ENCODE measurements at places on chromosomes 4 and X.

GRCh38 chr4:77395481-77395880 is 210.1 kb upstream of the CXCL13 start:
- DNase-seq, result no peak

DNA sequence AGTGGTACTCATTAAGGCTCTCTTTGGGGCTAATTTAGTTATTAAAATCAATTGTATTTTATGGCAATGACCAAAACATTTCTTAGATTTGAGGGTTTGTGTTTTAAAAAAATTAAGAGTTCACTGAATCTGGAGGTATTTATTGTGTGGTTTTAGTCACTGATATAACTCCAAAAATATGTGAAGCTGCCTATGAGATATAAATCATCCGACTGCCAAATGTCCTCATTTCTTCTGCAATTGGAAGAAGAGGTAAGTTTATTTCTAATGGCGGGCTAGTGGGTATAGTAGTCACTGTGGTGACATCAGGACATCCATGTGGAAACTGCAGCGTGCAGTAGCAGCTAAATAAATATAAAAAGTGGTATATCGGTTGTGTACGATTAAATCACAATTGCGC is 205.5 kb downstream of the MID1 start:
- DNase-seq, result no peak

DNA sequence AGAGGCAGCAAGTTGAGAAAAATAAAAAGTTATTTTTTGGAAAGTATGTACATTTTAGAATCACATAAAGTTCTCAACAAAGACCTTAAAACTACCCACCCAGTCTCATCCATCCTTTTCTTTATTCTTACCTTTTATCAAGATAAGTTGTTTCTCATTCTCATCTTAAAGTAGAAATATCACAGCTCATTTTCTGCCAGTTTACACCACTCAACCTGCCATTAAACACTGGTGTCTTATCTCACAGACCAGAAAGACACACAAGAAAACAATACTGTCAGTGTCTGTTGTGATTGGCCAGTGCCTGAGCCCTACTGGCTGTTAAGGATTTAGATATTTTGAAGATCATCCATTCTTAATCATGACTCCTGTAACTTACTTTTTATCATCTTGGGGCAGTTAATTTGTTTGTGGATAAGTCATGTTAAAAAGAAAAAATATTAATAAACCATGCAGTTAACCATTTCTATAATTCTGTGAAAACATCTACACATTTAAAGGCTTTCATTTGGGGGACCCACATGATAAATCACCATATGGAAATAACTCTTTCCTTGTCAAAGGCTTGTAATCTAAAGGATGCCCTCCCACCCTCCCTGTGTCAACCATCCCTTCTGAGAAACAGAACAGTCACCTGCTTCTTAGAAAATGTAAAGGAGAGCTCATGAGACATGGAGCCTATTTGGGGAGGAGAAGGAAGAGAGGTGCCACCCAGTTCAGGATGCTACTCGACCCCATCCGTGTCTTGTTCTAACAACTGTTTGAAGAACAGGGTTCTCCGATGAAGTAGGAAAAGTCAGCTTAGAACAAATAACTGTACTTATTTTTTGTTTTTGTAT is 897.2 kb upstream of the INTU start:
- no peak for DNase-seq

GRCh38 chr4:185508181-185508580 is 27.1 kb downstream of the PDLIM3 start:
- no peak for DNase-seq

DNA sequence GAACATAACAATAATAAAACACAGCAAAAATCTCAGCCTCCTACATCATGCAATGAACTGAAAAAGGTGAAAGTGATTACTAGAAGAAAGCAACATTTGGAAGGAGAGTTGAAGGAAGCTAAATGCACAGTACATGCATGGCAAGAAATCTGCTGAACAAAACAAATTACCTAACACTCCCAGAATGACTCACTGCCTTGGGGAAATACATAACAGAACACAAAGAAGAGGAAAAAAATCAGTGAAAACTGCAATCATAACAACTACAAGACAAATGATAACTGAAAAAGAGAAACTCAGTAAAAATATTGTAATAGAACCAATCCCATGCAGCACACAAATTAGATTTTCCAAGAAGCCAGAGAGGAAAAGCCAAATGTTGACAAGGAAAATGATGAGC is 1513.2 kb downstream of the ARAP2 start:
- peak; percentile 39 for DNase-seq

DNA sequence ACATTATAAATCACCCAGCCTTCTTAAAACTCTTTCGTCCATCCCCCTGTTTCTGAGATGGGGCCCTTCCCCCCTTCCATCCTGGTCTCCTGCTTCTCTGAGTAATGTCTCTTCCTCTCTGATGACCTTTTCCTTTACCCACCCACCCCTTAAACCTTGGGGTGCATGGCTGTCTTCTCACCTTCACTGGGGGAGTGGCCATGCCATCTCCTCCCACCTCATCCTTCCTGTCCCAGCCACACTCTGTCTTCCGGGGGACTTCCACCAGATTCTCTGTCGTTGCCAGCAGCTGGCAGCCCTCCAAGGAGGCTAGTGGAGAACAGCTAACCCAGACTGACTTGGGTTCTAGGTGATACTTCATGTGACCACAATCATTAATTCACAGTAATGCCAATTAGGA is 83.2 kb upstream of the SCML1 start:
- DNase-seq, result no peak

GRCh38 chr4:76596713-76597112 is 161.7 kb downstream of the SHROOM3 start:
- no peak for DNase-seq

DNA sequence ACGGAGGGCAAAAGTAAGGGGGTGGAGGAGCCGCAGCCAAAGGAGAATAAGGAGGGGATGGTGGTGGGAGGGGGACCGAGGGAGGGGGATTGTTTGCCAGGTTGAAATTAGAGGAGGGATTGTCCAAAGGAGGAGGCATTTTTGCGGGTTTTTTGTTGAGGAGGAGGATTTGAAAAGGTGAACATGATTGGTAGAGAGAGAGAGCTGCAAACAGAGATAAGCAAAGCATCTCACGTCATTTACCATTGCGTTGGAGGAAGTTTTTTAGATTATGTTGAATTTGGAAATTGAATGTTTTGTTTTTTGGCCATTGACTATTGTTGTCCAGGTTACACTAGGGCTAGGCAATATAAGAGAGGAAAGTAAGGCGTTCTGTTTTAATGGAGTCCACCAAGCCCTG is 54.5 kb upstream of the ABCB7 start:
- DNase-seq, result no peak

DNA sequence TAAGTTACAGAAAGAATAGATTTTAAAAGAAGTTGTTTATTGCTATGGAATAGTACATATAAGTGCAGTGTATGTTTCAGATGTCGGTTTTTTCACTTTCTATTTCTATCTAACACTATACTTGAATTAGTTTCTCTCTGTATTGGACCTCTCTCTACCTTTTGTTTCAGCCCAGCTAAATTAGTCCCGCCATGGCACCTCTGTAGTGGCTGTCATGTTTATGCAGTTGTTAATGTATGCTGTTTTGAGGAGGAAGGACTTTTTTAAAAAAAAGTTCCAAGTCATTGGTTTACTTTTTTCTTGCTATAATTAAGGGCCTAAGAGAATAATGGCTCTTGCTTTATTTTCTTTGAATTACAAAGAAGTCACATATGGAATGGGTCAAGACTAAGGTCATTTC is 118.1 kb downstream of the AKAP4 start:
- DNase-seq, result no peak

DNA sequence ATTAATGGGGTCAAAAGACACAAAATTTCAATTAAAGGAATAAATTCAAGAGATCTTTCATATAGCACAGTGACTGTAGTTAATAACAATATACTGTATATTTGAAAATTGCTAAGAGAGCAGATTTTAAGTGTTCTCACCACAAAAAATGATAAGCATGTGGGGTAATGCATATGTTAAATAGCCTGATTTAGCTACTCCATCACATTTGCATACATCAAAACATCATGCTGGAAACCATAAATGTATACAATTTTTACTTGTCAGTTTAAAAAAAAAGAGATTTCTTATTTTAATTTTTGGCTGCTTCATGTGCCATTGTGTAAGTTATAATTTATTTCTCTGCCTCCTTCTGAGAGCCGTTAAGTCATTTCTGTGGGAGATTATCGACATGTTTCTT is 65.9 kb downstream of the FAM184B start:
- no peak for DNase-seq

- DNase-seq, result no peak
Observed at GRCh38 chr4:81802285-81802846, 330.7 kb upstream of the RASGEF1B start.

DNA sequence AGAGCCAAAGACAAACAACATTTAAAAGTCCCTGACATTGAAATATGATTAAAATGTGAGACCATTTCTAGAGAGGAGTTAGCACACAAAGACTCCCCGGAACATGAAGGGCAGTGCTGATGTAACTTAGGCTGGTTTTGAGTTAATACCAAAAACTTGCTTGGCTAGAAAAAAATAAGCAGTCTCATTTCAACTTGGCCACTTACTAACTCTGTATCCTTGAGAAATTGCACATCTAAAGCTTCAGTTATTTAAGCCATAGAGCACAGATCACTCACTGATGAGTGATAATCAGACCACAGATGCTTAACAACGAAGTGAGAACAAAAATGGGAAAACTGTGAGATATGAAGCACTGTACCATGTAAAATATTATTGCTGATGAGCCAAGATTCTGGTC is 65.9 kb upstream of the MAOA start:
- no peak for DNase-seq

GRCh38 chr4:7477695-7478094 is 43.0 kb upstream of the PSAPL1 start:
- DNase-seq, result no peak

- DNase-seq, result no peak
Observed at GRCh38 chr4:78056265-78057129, 626 bp upstream of the FRAS1 start.

- DNase-seq, result no peak
Observed at GRCh38 chr4:140121646-140122045, 32.3 kb downstream of the MAML3 start.

- no peak for DNase-seq
Observed at GRCh38 chrX:9797384-9798360, 11.4 kb downstream of the SHROOM2 start.

DNA sequence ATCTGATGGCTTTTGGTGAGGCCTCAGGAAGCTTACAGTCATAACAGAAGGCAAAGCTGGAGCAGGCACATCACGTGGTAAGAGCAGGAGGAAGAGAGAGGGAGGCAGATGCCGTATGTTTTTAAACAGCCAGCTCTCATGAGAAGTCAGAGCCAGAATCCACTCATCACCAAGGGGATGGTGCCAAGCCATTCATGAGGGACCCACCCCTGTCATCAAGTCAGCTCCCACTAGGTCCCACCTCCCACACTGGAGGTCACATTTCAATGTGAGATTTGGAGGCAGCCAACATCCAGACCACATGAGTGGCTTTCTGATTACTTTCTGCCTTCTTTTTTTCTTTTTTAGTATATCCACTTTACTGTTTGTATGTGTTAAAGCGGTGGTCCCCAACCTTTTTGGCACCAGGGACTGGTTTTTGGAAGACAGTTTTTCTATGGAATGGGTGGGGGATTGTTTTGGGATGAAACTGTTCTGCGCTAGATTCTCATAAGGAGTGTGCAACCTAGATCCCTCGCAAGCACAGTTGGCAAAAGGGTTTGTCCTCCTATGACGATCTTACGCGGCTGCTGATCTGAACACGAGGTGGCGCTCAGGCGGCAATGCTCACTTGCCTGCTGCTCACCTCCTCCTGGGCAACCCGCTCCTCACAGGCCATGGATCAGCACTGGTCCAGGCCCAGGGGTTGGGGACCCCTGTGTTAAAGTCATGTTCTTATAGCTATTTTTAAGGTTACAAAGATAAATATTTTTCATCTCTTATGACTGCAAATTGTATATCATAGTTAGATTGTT is 61.7 kb downstream of the SLIT2 start:
- no peak for DNase-seq

GRCh38 chr4:165542476-165542875 is 163.7 kb downstream of the CPE start:
- no peak for DNase-seq

DNA sequence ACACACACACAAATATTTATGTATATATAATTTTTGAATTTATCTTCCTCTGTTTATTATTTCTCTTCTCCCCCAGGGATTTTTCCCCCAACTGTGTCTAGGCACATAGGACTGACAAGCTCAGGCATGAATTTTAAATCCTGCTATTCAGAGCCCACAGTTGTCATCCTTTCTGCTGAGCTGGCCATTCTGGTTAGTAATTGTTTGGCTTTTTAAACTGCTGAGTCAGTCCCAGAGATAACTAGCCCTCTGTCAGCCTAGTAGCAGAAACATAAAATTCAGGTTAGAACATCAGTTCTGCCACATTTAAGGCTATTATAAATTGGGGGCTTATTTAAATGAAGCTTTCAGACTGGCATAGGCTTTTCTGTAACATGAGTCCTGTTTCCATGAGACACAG is 151.7 kb upstream of the MAOA start:
- no peak for DNase-seq

DNA sequence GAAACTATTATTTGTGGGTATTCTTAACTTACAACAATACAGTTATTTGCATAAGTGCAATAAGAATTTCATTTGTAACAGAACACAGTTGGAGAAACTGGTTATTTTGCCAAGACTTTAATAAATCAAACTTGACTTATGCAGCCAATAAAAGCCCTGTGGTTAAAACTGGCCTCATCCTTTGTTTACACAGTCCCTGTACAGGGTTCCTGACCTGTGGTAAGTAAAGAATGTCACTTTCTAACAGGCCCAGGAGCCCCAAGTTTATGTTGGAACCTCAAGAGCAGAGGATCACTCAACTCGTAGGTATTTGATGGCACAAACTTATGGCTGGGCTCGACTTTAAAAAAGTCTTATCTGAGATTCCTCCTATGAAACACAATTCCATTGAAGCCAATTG is 88.6 kb upstream of the PTCHD1 start:
- no peak for DNase-seq

GRCh38 chr4:40812386-40812785 is 62.6 kb downstream of the NSUN7 start:
- no peak for DNase-seq

DNA sequence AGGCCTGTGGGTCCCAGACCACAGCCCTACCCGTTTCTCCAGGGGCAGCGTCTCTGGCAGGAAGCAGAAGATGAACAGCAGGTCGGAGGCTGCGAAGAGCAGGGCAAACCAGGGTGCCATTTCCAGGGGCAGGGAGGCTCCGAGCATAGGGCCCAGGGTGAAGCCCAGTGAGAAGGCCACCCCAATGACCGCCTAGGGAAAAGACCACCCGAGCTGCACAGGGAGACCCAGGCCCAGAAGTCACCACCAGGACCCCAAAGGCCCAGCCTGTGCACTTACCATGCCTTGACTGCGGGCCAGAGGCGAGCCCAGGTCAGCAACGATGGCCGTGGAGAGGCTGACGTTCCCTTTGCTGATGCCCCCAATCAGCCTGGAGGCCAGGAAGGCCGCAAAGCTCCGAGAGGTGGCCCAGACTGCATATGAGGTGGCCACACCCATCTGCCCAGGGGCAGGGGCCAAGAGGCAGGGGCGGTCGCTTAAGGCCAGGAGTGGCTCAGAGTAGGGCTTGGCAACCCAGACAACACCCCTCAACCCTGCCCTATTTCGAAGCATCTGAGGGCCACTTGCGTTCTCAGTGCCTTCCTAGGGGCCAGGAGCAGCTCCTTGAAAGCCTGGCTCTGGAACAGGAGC is 30.8 kb downstream of the NOP14 start:
- DNase-seq, result no peak

All from retinal pigment epithelial cell (primary cell).